CD4-positive, alpha-beta T cell (primary cell): ENCODE measurements at places on chromosomes 6 and 20.

DNA sequence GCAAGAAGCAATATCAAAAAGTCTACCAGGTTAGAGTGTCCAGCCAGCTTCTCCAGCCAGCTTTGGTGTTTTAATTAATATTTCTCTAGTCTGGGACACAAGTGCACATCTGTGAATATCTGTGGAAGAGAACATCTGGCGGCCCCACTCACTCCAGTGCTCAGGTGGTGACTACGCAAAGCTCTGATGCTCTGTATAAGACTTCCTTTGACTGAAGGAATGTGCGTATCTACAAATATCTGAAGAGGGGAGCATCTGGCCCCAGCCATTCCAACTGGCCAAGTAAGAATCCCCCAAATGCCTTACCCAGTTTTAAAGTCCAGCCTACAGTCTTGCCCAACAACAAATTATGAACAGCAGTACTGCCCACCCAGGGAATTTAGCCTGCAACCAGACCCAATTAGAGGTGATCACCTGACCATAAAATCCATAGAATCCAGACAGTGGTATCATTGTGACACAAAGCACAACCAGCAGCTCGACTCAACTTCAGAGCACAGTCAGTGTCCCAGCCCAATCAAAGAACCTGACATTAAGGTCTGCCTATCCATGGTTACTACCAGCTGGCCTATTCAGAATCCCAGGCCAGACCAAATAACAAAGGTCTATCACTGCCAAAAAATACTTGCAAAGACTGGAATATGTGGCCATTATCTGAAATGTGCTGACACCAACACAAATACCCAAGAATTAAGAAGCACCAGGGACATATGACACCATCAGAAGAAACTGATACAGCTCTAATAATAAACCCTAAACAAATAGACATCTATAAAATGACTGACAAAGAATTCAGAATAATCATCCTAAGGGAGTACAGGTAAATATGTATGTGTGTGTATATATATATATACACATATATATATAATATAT lies 76.1 kb upstream of the MANEA start:
- no peak for DNase-seq

- DNase-seq = no peak
These were observed 6.2 kb downstream of the JPH2 start for GRCh38 chr20:44180814-44181213.

- DNase-seq = peak; percentile 58
These were observed 186.9 kb upstream of the UST start for GRCh38 chr6:148559848-148560433.

GRCh38 chr6:134723081-134723871 lies 226.6 kb downstream of the ALDH8A1 start:
- no peak for DNase-seq

GRCh38 chr6:152682141-152682540 lies 15.6 kb upstream of the MYCT1 start:
- DNase-seq = no peak

DNA sequence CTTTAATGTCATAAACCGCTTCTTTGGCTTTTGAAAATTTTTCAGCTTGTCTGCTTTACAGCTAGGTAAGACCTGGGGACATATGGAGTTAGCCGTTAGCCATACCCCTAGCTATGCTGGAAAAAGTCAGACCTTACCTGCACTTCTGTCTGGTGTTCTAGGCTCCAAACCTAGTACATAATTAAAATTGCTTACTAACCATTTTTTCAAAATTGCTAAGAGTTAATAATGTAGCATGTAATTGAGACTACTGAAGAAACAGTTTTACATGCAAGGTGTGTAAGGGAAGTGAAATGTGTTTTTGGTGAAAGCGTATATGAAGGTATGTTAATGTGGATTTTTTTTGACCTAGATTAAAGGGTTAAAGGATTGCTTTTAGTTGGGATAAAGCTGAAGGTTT lies 336.9 kb downstream of the RNF144B start:
- DNase-seq = no peak

DNA sequence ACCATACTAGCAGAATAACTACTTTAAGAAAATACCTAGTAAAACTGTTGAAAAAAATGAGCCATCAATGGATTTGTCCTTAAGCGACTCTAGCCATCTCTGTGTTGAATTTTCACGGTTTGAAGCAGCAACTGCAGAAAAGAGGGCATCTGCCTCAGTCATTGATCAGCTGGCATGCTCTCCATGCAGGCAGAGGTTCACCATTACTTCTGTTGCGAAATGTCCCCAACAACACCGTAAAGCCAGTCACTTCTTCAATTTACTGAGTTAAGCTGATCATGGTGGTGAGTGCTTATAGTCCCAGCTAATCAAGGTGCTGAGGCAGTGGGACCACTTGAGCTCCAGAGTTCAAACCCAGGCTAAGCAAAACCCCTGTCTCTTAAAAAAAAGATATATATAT lies 11.1 kb downstream of the TPD52L1 start:
- no peak for DNase-seq

GRCh38 chr6:131924881-131925474 lies 26.2 kb downstream of the CCN2 start:
- no peak for DNase-seq

- DNase-seq = no peak
These were observed 147.7 kb downstream of the PRL start for GRCh38 chr6:22149096-22149495.

GRCh38 chr20:24877652-24878051 lies 71.4 kb upstream of the CST7 start:
- DNase-seq = no peak

DNA sequence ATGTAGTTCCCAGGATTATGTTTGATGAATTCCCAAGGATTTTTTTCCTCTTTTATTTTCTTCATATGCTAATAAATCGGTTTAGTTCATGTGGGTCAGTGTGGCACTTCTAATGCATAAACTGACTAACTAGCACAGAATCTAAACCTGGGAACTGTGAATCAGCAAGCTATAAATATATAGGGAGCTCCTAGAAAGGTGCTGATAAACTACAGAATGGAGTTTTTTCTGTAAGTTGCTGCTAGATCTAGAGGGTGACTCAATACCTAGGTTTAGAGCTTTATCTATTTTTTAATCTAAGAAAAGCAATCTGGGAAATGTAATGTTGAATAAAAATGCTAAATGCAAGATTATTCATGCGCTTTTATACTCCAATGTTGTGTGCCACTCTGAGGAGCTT lies 118.8 kb upstream of the PTCHD4 start:
- no peak for DNase-seq

GRCh38 chr6:47512872-47513271 lies 35.3 kb downstream of the CD2AP start:
- DNase-seq = no peak

GRCh38 chr6:5287205-5287965 lies 26.1 kb downstream of the FARS2 start:
- no peak for DNase-seq

- no peak for DNase-seq
These were observed 52.9 kb upstream of the ZNF217 start for GRCh38 chr20:53646550-53646949.

GRCh38 chr20:2524709-2525506 lies 11.5 kb upstream of the TMC2 start:
- no peak for DNase-seq

DNA sequence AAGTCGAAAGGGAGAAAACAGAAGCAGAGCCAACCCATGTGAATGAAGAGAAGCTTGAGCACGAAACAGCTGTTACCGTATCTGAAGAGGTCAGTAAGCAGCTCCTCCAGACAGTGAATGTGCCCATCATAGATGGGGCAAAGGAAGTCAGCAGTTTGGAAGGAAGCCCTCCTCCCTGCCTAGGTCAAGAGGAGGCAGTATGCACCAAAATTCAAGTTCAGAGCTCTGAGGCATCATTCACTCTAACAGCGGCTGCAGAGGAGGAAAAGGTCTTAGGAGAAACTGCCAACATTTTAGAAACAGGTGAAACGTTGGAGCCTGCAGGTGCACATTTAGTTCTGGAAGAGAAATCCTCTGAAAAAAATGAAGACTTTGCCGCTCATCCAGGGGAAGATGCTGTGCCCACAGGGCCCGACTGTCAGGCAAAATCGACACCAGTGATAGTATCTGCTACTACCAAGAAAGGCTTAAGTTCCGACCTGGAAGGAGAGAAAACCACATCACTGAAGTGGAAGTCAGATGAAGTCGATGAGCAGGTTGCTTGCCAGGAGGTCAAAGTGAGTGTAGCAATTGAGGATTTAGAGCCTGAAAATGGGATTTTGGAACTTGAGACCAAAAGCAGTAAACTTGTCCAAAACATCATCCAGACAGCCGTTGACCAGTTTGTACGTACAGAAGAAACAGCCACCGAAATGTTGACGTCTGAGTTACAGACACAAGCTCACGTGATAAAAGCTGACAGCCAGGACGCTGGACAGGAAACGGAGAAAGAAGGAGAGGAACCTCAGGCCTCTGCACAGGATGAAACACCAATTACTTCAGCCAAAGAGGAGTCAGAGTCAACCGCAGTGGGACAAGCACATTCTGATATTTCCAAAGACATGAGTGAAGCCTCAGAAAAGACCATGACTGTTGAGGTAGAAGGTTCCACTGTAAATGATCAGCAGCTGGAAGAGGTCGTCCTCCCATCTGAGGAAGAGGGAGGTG lies 38.7 kb downstream of the ZBTB2 start:
- DNase-seq = no peak

GRCh38 chr6:111724505-111724904 lies 118.8 kb upstream of the TRAF3IP2 start:
- DNase-seq = peak; percentile 70

- no peak for DNase-seq
These were observed 32.6 kb upstream of the TULP4 start for GRCh38 chr6:158279615-158280014.

- peak; percentile 31 for DNase-seq
These were observed 222.0 kb upstream of the PDE10A start for GRCh38 chr6:165884813-165885765.

DNA sequence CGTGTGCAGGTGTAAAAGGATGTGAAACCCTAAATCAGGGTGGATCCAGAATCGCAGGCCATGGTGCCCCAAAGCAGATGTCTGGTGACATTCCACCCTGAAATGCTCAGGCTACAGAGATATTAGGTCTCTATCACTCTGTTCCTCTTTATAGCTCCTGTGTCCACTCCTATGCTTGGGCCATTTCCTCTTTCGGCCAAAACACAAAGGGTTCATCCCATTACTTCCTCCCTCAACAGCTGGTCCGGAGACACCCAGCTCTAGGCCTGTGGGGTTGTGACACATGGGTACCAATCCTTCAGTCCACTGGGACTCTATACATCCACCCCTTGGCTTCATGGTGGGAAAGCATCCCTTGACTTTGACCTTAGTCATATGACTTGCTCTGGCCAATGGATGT lies 1.7 kb upstream of the SIGLEC1 start:
- DNase-seq = no peak

DNA sequence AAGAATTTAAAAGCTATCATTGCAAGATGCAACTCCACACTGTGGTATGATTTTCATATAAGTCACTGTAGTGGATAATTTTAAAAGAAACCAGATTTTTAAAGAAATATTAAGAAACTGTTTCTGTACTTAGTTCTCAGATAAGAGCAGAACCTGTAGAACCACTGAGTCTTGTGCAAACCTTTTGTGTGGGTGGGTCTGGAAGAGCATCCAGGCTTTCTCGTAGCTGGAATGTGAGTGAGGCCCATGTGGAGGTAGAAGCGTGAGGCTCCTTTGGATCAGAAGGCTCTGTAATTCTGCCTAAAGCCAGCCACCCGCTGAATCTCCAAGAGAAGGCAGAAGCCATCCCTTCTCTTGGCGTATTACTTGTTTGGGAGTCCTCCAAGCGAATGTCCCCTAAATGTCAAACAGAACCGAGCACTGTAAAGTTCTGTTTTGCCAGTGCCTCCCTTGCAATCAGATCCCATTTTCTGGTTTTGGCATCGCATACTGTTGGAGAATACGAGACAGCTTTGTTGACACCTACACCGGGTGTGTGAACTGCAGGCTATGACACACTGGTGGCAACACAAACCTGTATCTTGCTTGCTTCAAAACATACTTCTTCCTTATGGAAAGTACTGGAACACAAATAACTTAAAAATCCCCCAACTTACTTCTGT lies 188.7 kb downstream of the FOXC1 start:
- DNase-seq = no peak

DNA sequence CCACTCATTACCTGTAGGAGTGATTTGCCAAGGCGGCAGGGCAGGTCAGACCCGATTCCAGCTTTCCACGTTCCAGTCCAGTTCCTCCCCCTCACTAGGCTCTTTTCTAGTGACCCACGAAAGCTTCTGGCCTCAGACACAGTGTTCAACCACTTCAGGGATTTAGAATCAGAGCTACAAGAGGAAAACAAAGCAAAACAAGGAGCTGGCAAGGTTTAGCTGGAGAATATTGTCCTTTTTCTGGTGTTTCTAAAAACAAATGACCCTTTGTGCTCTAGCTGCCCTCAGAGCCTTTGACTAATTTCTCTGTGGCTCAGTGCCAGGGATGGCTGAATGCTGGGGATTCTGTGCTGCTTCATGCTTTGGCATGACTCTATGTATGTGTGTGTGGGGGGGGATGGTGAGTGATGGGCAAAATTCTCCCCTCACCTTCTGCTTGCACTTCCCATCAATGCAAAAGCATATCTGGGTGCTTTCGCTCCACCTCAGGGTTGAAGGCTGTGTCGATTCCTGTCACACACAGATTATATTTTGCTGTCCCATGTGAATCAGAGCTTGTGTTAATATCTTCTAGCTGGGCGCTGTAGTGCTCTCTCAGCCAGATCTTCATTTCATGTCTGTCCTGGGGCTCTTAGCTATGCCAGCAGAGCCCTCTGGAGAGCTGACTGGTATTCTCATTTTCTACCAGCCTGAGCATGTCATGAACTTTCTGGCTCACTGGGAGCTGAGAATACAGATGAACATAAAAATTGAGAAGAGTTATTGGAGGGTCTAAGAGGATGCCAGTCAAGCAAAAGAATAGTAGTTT lies 19.3 kb upstream of the NEDD9 start:
- no peak for DNase-seq

DNA sequence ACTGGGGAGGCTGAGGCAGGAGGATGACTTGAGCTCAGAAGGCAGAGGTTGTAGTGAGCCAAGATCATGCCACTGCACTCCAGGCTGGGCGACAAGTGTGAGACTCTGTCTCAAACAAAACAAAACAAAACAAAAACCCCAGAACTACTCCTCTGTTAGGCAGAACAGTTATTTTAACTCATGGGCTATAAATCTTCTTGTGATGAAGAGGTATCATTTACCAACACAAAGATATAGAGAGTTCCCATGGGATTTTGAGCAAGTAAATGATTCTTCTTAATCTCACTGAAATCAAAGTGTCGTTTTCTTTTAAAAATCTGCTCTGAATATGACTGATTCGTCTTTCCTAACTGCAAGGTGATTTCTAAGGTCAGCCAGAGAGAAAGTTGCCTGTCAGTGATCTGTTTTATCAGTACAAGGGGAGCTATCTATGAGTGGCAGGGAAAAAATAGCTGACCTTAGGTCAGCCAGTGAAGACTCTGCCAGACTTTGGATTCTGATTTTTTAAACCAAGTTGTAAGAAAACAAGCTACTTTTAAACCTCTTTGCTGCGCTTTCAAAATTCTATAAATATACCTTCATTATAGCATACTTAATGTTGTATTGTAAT lies 3.8 kb upstream of the DSP start:
- no peak for DNase-seq

GRCh38 chr6:107657373-107657754 lies 166.7 kb downstream of the SCML4 start:
- no peak for DNase-seq
